Left ventricle myocardium superior (tissue), 1 donor: ENCODE measurements at places on chromosomes 6 and 20. TPM values are rescaled to one million over a fixed set of nuclear protein-coding genes. Genes with fewer than 3 reads are reported as not detected.

The CCN2 gene
- total RNA-seq: 14.3 TPM

DNA sequence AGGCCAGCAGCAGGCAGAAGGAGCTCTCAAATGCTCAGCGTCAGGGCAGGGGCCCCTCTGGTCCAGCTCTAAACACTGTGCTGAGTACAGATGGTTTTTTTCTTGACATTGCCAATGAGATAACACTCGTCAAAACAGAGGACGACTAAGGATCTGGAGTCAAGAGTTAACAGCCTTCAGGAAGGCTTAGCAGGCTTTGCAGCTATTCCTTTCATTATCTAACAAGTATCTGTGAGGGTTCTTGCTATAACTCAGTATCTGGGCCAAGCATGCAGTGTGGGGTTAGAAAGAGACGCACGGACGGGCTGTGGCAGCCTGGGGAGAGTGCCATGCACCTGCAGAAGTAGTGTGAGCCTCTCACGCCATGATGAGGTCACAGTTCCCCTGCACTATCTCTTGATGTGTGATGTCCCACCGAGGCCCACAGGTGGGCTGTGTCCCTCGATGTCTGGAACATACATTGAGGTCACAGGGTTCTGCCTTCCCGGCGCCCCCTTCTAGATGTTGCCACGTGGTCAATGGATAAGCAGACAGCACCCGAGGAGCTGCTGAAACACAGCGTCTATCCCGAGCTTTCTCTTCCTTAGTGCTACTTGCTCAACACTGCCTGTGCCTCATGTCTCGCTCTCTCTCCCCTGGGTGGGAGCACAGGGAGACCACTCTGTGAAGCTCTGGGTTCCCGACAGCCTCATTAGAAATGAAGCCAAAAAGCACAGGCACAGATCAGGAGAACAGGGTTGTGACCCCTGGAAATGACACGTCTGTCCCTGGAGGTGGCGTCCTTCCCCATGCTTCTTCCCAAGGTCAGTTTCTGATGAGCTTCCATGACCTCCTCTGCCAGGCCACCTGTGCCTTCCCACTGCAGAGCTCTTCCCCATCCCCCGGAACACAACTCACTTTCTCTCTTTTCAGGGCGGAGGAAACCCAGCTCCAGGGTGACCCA is 85.5 kb upstream of the RPS6KA2 start:
- DNase-seq: no peak

DNA sequence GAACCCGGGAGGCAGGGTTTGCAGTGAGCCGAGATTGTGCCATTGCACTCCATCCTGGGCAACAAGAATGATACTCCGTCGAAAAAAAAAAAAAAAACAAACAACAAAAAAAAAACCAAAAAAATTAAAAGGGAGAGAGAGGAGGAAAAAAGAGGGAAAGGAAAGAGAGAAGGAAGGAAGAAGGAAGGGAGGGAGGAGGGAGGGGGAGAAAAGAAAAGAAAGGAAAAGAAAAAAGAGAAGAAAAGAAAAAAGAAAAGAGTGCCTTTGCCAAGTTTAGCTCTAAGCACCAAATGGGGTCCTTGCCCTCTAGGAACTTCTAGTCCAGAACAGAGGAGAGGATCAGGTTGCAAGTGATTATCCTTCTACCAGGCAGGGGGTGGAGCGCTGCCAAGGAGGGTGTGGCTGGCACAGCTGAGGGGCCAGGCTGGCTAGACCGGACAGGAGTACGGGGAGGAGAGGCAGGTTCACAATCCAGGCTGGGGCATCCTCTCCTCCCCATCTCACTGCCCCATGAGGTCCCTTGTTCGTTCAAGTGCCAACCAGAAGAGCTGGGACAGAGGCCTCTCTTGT is 19.1 kb downstream of the GNAS start:
- DNase-seq: no peak

DNA sequence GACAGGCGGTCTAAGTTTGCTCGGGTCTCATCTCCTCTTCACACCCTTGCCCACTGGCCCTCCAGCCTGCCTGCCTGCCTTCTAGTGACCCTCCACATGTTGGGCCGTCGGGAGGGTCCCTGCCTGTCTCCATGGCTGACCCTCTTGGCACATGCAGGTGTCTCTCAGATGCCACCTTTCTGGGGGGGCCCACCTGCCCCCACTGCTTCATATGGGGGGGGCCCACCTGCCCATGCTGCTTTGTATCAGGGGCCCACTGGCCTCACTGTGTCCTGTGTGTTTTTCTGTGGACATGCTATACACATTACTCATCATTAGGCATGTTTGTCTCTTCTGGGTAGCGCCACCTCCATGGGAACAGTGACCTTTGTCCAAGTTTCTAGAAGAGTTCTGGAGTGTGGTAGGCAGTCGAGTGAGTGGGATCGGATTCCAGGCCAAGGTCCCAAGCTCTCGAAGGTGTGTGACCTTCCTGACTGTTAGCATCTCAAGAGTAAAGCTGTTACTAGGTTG is 40.4 kb upstream of the KIF25 start:
- DNase-seq: no peak

GRCh38 chr20:327186-328026 is 2.1 kb downstream of the SOX12 start:
- DNase-seq: peak; percentile 90

GRCh38 chr6:45543298-45544235 is 165.8 kb upstream of the SUPT3H start:
- no peak for DNase-seq

The SLCO4A1 gene
- 9.4 TPM for total RNA-seq

DNA sequence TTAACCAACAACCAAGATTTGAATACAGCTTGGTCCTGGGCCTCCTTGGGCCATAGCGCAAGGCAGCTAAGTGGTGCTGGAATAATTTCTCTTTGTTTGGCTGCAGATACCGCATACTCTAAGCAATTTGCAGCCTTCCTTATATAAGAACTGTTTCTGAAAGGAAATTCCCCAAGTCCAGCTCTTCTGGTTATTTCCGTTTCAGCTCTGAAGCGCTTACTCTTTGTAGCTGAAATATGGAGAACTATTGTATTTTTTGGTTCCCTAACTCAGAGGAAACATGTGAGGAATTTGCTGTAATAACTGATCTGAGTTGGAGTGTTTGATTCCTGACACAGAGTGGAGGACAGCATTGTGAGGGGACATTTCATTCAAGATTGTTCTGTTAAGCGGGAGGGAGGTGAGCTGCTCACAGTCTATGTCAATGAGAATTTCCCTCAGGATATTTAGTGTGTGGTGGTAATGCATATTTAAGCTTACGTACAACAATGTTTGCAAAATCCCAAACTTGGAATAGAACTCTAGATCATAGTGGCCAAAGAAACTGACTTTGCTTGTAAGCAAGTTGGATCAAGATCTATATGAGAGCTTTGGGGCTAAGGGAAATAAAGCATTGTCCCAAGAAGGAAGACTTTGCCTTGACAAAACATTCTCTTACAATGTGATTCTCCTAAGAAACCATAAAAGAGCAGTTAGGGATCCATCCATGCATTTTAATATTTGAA is 576.6 kb upstream of the FLRT3 start:
- DNase-seq: no peak

DNA sequence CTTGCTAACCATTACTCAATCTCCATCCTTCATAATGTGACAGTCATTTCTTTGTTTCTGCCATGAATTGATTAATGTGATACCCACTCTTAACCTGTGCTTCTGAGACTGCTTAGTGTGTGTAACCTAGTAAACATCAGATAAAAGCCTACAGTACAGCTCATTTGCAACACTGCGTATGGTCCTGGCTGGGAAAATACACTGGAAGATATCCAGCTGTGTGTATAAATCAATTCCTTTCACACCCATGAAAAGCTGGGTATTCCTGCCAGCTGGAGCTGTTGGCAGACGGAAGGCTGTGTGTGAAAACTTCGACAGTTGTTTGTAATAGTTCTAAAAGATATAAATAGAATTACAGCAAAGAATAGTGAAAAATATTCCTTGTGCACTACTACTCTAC is 509.2 kb downstream of the FRK start:
- DNase-seq: no peak

The MYMX gene
- total RNA-seq: 0.67 TPM

GRCh38 chr20:59748619-59749191 is 144.4 kb downstream of the PHACTR3 start:
- no peak for DNase-seq
